Cortex of kidney (tissue), 1 donor: ENCODE measurements at places on chromosomes 11 and 22.

DNA sequence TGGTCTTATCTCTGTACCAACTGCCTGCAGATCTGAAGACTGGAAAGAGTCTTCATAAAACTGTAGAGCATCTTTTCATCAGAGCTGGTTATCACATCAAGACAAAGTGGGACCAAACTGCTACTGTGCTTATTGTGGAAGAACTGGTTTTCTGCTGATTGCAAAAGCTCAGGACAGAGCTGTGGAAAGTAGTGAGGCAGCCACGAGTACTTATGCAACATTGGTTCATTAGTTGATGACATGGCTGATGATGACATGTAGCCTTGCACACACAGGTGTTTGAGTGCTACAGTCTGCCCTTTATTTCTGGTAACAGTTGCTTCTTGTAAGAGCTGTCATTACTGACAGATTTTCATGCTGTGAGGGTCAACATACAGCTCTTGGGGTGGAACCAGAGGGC lies 185.4 kb upstream of the GUCY1A2 start:
- DNase-seq = no peak

GRCh38 chr22:38572065-38572464 lies 2.1 kb upstream of the DMC1 start:
- DNase-seq = no peak

GRCh38 chr11:73186294-73186850 lies 31.7 kb upstream of the P2RY2 start:
- no peak for DNase-seq

DNA sequence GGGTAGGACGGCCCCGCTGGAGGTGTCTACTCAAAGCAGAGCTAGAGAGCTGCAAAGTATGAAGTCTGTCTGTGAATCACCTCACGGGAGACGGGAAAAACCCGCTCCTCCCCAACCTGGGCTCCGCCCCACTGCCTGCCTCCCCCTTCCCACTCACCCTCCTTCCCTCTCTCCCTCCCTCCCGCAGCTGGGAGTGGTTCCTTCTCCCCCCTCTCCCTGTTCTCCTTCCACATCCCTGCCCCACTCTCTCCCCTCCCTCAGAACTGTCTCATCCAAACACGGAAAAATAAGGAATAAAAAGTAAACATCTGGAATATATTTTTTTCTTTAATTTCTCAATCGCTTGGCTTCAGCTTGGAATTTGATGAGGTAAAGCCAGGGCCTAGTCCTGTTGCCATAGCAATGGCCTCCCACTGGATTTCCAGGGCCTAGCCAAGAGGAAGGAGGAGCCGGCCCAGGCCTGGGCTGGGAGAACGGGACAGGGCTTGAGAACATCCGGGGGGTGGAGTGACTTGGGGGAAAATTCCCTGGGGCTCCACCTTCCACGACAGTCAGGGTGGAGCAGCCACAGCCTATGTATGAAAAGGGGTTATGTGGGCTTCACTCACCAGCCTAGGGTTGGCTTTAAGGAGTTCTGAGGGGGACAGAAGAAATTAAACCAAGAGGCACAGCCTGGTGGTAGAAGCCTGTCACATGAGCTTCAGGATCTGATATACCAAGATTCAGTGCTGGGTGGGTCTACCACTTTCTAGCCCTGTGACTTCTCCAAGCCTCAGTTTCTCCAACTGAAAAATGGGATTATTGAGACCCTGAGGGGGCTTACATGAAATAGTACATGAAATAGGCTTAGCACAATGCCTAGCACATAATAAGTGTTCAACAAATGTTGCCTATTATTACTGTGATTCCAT lies 2.2 kb downstream of the TNKS1BP1 start:
- DNase-seq = no peak

- DNase-seq = no peak
These were observed 37.2 kb downstream of the CYTH4 start for GRCh38 chr22:37319469-37319868.

DNA sequence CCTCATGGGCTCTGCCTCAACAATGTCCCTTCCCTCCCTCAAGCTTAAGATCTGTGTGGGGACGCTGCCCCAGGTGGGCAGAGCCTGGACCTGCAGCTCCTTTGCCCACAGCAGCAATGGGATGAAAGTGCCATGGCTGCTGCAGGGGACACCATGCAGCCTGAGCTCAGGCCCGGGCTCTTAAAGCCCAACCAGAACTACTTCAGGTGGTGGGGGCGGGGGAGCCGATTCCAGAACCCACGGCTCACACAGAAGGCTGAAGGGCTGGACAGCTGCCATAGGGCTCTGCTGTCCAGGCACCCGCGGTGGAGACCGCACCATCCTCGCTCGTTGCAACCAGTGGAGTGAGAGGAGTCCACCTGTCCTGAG lies 12.5 kb downstream of the CHID1 start:
- no peak for DNase-seq

DNA sequence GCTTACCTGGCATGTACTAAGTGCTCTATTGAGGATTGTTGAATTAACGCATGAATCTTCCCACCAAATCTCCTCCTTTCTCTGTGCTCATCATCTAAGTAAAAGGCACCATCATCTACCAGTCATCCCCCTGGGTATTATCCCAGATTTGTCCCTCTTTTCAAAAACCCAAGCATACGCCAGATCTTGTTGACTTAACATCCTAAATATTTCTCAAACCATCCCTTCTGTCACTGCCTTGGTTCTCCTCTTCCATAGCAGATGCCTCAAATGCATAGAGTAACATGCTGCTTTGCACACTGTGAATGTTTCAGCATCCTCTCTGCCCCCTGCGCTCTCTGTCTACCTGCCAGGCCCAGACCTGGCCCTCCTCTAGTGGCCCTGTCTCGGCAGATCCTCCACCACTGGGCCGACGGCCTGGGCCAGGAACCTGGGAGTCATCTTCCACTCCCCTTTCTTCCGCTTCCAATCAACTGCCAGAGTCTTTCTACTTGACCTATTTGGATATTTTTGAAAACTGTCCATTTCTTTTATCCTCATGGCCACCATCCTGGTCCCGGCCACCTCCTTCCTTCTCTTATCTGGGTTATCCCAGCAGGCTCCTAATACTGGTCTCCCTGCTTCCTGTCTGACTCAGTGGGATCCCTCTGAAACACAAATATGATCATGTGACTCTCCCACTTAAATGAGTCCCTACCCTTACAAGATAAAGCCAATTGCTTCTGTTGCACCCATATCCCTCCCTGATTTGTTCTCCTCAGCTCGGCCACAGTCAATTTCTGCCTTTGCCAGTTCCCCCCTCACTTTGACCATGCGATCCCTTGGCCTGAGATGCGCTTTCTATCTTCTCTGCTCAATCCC lies 3.4 kb upstream of the TAB1 start:
- no peak for DNase-seq

- no peak for DNase-seq
These were observed 15.0 kb upstream of the PRR5 start for GRCh38 chr22:44686873-44687600.

DNA sequence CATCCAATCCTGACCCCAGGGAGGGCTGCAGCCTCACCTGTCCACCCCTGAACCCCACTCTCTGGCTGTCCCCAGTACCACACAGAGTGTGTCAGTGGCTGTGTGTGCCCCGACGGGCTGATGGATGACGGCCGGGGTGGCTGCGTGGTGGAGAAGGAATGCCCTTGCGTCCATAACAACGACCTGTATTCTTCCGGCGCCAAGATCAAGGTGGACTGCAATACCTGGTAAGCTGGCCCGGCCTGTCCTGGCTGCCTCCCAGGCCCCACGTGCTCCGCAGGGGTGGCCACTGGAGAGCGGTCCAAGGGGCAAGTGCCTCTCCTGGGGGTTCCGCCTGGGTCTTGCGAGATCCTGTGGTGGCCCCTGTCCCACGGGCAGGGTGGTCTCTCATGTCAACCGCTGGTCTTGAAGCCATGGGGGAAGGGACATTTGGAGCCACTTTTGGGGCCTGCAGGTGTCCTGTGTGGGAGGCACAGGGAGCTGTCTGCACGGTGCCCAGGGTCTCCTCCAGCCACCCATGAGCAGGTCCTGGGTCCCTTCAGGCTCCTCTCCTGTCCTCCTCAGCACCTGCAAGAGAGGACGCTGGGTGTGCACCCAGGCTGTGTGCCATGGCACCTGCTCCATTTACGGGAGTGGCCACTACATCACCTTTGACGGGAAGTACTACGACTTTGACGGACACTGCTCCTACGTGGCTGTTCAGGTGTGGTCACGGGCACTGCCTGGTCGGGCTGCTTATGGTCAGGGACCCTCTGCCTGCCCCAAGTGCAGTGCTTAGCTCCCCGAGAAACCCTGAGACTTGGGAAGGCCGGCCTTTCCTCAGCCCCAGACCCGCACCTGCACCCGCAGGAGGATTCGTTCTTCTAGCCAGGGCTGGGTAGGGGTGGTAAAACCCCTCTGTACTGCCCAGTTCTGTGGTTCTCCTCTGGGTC lies 11.8 kb downstream of the MUC2 start:
- no peak for DNase-seq

GRCh38 chr11:68369756-68370155 lies 57.4 kb downstream of the LRP5 start:
- no peak for DNase-seq

DNA sequence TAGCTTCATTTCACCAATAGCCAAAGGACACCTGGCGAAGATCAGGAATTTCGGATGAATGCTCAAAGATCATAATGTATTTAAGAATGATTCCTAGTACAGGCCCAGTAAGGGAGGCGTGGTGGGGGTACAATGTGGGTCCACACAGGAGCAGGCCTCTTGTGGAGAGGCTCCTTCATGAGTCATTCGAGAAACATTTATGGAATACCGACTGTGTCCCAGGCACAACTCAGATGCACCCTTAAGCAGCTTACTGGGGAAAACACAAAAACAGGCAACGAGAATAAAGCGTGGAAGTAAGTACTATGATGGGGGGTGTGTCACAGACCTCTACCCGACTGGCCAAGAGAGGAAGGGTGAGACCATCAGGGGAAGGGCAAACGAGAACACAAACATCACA lies 44.5 kb downstream of the SMCO4 start:
- DNase-seq = no peak

DNA sequence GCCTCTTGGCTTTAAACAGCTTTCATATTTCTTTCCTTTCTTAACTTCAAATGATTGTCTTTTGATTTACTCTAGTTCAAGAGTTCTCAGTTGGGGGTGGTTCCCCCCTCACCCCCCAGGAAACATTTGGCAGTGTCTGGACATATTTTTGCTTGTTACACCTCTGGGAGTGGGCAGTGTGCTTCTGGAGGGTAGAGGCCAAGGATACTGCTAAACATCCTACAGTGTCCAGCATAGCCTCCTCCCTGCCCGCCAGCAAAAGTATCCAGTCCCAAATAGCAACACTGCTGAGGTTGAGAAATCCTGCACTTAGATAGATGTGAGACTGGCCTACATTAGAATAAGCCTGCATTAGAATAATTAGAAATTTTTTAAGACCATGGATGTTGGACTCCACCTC lies 3.2 kb downstream of the PPP6R3 start:
- DNase-seq = no peak

- no peak for DNase-seq
These were observed 1.5 kb downstream of the TNNT3 start for GRCh38 chr11:1920909-1921573.

GRCh38 chr11:98955551-98955950 lies 65.2 kb upstream of the CNTN5 start:
- no peak for DNase-seq

GRCh38 chr11:130744794-130745193 lies 171.5 kb downstream of the SNX19 start:
- DNase-seq = no peak

GRCh38 chr11:96277696-96278038 lies 65.3 kb downstream of the MAML2 start:
- no peak for DNase-seq

DNA sequence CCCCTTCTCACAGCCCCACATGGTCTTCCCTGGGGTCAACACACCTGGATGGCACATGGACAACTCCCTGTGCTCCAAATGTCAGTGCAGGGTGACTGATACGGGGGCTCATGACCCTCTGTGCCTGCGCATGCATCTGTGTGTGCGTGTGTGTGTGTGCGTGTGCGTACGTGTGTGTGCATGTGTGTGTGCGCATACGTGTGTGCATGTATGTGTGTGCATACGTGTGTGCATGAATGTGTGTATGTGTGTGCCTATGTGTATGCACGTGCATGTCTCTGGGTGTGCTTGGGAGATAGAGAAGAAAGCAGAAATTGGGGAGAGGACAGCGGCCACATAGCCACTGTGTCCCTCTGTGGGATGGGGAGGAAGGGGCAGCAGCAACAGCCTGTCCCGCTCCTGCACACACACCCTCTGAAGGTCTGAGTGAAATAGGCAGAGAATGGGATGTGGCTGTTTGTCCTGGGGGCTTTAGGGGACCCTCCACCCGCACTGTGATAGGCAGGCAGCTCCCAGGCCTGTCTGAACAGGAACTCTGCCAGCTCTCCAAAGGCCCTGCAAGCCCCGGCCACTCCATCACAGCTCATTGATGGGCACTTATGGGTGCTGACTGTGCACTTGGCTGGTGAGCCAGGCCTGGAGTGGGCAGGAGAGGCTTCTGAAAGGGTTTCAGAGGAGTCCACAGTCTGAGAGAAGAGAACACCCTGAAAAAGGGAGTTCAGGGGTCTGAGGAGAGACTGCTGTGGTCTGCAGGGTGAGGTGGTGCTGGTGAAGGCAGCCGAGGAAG lies 28.7 kb upstream of the PICK1 start:
- no peak for DNase-seq

- no peak for DNase-seq
These were observed 50.5 kb downstream of the MAPK1 start for GRCh38 chr22:21816787-21817496.

DNA sequence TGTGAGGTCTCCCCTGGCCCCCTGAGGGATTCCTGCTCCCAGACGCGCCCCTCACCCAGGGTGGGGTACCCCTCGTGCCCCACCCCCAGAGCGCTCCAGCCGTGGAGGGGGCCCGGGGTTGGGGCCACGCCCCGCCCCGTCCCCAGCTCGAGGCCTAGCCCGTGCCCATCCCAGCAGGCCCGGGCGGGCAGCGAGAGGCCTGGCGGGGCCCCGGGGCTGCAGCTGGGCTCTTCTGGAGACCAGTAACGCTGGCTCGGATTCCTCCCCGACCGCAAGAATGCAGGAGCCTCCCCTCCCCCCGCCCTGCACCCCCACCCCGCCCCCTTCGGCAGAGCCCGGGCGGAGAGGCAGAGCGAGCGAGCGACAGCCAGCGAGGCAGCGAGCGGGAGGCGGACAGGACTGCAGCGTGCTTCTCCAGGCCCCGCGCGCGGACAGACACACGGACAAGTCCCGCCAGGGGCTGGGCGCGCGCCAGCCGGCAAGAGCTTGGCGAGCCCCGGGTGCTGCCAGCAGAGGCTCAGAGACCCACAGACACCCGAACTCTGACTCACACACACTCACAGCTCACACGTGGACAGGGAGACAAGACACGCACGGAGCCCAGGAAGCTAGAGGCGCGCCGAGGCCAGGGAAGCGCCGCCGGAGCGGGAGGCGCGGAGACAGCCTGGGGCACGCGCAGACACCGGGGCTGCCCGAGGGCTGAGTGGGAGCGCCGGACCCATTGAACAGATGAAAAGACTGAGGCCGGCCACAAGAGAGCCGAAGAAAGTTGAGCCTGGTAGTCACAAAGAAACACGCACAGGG lies 15.2 kb downstream of the BCL9L start:
- DNase-seq = no peak

DNA sequence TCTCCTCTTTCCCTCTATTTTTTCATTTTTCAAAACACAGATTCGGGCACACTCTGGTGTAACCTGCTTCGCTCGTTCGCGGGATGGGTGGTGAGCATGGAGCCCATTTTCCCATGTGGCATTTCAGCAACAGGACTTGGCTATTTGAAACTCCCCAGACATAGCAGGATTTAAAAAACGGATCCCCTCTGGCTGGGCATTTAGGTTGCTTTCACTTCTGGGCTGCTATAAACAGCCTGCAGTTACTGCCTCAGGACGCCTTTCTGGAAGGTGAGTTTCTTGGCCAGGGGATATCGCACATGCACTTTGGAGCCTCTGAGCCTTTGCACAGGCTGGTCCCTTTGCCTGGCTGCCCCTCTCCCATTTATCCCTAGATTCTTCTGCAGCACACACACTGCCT lies 2.8 kb upstream of the MPPED1 start:
- no peak for DNase-seq

GRCh38 chr11:10305964-10306918 lies 1.4 kb downstream of the ADM start:
- no peak for DNase-seq
